ENCODE measurements at places on chromosomes 5 and 9.

DNA sequence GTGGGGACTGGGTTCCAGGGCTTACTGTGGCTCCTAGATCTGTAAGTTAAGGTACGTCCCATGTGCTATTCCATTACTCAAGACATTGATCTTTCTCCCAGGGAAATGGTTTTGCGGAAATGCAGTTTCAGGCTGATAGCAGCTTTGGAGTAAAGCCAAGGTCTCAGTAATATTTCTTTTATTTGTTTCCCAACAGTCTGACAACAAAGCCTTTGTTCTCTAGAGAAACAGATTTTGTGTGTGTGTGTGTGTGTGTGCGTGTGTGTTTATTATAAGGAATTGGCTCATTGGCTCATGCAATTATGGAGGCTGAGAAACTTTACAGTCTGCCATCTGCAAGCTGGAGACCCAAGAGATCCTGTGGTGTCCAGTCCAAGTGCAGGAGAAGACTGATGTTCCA is 12.1 kb upstream of the POC5 start:
- no peak for DNase-seq

DNA sequence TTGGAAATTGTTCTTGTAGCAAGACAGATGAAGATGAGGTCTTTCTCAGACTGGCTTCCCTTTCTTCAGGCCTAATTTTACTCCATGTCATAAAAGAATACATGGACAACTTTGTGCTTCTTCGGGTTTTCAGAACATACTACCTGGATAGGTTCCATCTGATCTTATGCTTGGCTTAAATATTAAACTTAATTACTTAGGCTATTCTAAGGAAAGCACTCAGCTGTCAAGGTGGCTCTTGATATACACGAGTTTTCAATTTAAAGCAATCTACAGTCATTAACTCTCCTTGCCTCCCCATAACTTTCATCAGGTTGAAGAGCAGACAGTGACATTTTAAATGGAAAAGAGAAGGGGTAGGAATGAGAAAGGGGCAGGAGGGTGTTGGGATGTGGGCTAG is 9.5 kb upstream of the PPP3R2 start:
- DNase-seq, result no peak

DNA sequence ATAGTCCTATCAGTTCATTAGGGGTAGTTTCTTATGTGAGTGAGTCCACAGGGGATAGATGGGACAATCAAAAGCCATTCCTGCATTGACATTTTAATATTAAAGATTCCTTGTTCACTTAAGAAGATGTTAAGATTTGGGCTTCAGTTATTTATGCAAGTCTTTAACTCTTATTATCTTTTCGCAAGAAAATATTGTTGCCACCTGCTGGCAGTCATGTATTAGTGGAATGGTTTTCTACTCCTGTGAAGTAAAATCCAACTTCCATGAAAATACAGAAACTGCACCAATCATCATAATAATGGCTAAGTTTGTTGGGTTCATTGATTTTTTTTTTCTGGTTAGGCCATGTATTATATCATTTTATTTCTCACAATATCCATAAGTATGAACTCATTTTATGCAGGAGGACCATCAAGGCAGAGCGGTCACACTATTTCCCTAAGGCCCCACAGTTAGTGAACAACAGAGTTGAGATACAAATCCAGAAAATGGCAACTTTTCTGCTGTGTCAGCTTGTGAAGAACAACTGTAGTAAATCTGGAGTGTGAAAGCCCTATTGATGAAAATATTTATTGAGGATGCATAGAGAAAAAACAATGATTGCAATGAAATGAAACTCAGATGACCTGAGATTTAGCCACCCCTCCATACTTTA is 88.5 kb upstream of the TXNDC8 start:
- DNase-seq, result no peak

GRCh38 chr5:169701910-169702451 is 64.9 kb downstream of the DOCK2 start:
- DNase-seq, result no peak

DNA sequence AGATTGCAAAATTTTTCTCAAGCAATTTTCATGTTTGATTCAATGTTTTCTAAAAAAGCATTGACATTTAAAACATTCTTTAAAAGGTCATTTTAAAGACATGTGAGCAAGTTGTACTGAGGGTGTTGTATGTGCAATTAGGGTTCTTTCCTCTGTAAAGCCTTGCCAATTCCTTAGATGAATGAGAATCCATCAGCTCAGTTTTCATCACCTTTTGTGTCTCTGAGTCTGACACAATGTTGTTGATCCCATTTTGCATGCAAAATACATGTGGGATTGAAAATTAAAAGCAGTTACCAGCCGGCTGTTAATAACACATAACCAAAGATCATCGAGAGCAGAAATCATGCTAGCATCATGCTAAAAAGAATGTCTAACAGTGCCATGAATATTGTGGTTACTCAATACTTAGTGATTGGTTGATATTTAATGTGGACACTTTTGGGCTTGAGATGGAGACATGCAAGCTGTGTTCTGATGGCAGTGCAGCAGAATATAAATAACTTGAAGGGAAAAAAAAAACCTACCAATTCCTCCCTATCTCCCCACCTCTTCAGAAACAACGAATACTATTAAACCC is 57.7 kb downstream of the FGF10 start:
- no peak for DNase-seq

GRCh38 chr9:130755377-130756007 is 61.9 kb downstream of the EXOSC2 start:
- DNase-seq, result no peak

- no peak for DNase-seq
Measured at GRCh38 chr9:2066312-2067273, 51.4 kb downstream of the SMARCA2 start.

DNA sequence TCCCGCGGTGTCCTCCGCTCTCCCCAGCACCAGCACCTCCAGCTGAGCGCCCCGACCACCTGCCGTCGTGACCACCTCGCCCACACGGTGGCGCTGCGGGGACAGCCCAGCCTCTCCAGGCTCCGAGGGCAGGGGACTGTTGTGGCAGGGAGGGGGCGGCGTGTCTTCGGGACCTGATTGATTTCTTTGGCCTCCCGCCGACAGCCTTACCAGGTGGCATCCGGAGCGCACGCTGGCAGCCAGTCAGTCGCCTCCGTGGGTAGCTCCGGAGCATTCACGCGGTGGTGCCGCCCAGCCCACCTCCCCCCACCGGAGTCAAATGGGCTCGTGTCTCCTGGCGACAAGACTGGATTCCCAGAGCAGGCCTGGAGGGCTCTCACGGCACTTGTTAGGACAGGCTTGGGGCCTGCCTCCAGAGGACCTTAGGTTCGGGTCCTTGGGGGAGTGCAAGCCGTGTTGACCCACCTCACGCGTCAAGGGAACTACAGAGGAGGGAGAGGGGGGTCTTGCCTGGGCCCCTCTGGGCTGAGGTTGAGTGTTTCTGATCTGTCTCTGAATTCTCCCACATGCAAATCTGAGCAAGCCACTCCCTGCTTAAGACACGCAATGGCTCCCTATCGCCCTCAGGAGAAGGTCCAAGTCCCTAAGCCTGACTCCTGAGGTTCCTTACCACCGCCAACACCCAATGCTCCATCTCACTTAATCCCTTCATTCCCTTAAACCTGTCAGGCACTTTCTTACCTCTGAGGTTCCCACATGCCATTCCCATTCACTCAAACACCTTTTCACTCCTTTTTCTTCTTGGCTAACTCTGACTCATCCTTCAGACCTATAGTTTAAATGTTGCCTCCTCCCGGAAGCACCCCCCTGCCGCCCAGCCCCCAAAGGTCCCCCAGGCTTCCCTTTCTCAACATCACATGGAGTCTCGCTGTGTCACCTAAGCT is 51.2 kb upstream of the GGTA1 start:
- peak; percentile 62 for DNase-seq

DNA sequence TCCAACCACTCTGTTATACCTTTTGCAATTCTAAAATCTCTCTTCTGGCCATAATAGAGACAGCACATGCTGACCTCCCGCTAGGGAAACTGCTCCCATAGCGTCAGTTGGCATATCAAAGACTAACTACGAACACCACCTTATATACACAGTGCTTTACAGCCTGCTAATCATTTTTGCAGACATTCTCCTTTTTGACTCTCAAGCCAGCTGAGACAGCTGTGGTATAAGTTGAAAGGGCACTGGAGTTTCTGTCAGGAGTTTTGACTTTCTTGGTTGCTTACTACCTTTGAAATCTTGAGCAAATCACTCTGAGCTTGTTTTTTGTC is 160.2 kb upstream of the TBCA start:
- no peak for DNase-seq

GRCh38 chr5:156128026-156128425 is 198.9 kb upstream of the SGCD start:
- no peak for DNase-seq

GRCh38 chr5:112070022-112070421 is 313.0 kb upstream of the NREP start:
- DNase-seq, result no peak

- no peak for DNase-seq
Measured at GRCh38 chr9:107350443-107350842, 67.4 kb downstream of the RAD23B start.

- no peak for DNase-seq
Measured at GRCh38 chr5:148856009-148856367, 29.6 kb downstream of the ADRB2 start.

DNA sequence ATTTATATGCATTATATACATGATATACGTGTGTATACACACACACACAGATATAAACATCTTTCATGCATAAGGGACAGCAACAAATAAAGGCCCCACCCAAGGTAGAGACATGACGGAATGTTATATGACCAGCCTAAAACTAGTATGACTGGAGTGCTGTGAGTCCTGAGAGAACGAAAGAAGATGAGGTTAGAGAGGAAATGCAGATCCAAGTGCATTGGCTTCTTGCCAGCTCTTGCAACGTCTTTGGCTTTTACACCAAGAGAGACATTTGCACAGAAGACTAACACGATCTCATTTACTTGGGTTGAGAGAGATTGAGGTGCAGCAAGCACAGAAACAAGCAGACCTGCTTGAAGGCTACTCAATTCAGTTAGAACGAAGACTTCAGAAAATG is 23.0 kb downstream of the CDH10 start:
- no peak for DNase-seq

DNA sequence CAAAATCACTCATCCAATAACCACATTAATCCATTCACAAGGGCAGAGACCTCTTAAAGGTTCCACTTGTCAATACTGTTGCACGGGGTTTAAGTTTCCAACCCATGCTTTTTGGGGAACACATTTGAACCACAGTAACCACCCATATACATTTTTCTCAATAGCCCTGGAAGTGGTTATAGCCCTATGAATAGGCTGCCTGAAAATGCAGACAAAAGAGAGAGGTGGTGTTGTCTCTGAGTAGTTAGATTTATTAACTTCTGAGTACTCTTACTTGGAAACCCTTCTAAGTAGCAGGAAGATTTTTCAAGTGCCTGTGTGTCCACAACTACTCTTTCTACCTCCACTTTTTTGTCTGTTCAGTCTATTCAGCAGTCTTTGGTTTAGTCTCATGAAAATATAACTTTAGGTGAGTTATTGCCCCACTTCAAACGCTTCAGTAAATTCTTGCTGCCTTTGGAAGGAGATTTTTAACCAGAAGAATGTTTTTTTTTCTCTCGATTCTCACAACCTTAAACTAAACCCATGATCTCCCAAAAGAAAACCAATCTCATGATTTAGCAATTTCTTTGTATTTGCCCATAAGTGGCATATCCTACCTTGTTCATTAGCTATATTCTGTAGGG is 42.6 kb downstream of the ARHGEF28 start:
- no peak for DNase-seq

All from activated T-cell treated with anti-CD3 and anti-CD28 coated beads for 1 hour (primary cell).